Progenitor cell of endocrine pancreas (in vitro differentiated cells): ENCODE measurements at places on chromosomes 11 and 22. TPM values are rescaled to one million over a fixed set of nuclear protein-coding genes. Genes with fewer than 3 reads are reported as not detected.

The INS gene
- 68.7 and 75.2 TPM in 2 replicates for total RNA-seq

The C11orf16 gene
- total RNA-seq, result not detected in 2 replicates

The GAS2L1 gene
- 10.6 and 11.5 TPM in 2 replicates for total RNA-seq

- DNase-seq, result no peak
- H3K36me3 ChIP-seq, result no peaks in the 10 kb centered on the region
- no peak overlapping the region for H3K4me3 ChIP-seq
- H3K27ac ChIP-seq, result no peak overlapping the region
- peaks cover 10% of the 10 kb centered on the region for H3K27me3 ChIP-seq
Observed at GRCh38 chr22:46119729-46120419, 30.5 kb upstream of the PPARA start.

GRCh38 chr11:125071846-125072217 is 8.7 kb downstream of the SLC37A2 start:
- H3K4me3 ChIP-seq, result no peak overlapping the region
- H3K36me3 ChIP-seq, result no peaks in the 10 kb centered on the region
- peaks cover 16% of the 10 kb centered on the region for H3K4me1 ChIP-seq
- no peak for DNase-seq
- H3K27ac ChIP-seq, result no peak overlapping the region

DNA sequence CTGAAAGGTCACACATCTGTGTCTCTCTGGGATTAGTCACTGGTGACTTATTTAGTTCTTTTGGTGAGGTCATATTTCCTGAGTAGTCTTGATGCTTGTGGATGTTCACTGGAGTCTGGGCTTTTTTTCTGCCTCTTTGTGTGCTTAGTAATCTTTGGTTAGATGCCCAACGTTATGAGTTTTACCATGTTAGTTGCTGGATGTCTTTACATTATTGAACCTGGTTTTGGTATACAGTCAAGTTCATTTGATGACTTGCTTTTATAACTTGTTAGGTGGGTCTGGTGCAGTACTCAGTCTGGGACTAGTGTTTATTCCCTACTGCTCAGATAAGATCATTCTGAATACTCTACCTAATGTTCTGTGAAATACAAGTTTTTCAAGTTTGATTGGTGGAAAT is 26.2 kb upstream of the SLC37A2 start:
- no peaks in the 10 kb centered on the region for H3K4me1 ChIP-seq
- peaks cover 5% of the 10 kb centered on the region for H3K36me3 ChIP-seq
- DNase-seq, result no peak
- no peak overlapping the region for H3K27ac ChIP-seq
- no peak overlapping the region for H3K4me3 ChIP-seq

GRCh38 chr11:61718621-61719302 is 33.7 kb upstream of the MYRF start:
- H3K27ac ChIP-seq, result no peak overlapping the region
- DNase-seq, result peak; percentile 25
- no peaks in the 10 kb centered on the region for H3K36me3 ChIP-seq
- peaks cover 11% of the 10 kb centered on the region for H3K4me1 ChIP-seq

DNA sequence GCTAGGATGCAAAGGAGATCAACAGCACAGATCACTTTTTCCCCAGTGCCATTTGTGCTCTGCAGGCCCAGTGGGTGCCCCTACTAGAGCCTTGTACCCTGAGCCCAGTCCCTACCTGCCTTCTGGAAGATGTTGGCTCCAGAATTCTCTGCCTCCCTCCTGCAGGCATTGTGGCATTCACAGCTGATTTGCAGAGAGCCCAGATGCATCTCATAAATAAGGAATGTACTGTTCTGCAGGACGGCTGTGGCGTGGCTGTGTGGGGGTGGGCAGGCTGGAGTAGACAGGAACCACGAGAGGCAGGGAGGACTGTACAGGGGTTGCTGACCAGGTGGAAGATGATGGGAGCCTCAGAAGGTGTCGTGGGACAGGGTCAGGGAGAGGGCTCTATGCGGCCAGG is 11.2 kb upstream of the MIAT start:
- no peak overlapping the region for H3K4me3 ChIP-seq
- H3K27ac ChIP-seq, result no peak overlapping the region
- H3K36me3 ChIP-seq, result no peaks in the 10 kb centered on the region
- H3K4me1 ChIP-seq, result peaks cover 25% of the 10 kb centered on the region
- DNase-seq, result no peak

DNA sequence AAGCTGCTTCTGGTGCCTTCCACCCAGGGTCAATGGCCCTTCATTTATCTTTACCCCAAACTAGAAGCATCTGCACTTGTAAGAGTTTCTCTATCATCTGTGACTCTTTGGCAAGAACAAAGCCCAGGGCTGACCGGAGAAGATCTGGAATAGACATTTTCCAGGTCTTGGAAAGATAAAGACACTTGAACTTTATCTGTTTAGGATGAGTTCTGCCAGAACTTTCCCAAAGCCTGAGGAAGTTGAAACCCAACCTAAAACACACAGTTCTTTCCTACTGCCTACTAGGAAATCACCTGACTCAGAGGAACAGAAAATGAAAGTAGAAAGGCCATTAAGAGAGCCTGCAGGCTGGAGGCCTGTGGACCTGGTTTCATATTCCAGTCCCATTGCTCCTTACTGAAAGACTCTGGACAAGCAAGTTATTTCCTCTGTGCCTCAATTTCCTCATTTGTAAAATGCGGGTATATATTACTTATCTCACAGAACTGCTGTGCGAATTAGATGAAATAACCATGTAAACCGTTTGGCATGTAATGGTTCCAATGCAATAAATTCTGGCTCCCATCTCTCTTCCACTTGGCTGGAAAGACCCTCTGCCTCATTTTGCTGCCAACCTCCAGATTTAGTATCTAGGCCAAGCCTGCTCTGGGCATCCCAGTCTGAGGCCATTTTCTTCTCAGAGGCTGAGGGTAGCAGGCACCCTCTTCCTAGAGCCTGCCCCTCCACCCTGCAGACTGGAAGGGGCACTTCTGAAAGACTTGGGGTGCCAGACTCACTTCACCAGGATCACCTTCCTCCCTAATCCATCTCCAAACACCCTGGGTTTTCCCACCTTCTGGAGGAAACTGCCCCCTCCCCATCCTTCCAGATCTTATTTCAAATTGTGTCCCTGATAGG is 1.2 kb downstream of the UBE2L6 start:
- H3K36me3 ChIP-seq, result no peaks in the 10 kb centered on the region
- DNase-seq, result no peak
- no peaks in the 10 kb centered on the region for H3K27me3 ChIP-seq
- peak overlapping the region; percentile 56 for H3K4me3 ChIP-seq
- peaks cover 24% of the 10 kb centered on the region for H3K4me1 ChIP-seq
- peak overlapping the region; percentile 88 for H3K27ac ChIP-seq

- no peak overlapping the region for H3K27ac ChIP-seq
- no peaks in the 10 kb centered on the region for H3K27me3 ChIP-seq
- no peaks in the 10 kb centered on the region for H3K36me3 ChIP-seq
- no peaks in the 10 kb centered on the region for H3K4me1 ChIP-seq
- no peak overlapping the region for H3K4me3 ChIP-seq
Observed at GRCh38 chr11:6544921-6545850, 48.1 kb downstream of the DNHD1 start.

DNA sequence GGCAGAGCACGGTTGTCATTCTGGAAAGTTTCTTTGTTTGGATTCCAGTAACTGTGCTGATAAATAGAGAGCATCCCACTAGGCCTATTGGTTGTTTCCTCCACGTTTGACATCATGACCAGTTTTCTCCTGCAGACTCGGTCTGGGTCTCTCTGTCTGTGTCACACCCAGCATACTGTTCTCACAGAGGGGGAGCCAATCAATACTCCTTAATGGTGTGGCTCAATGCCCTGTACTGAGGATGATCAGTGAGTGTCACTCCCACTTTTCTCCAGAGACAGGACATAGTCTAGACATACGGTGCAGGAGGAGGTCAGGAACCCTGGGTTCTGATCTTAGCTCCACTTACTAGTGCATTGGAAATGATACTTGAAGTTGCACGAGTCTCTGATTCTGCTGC is 88.2 kb upstream of the BLID start:
- H3K36me3 ChIP-seq, result no peaks in the 10 kb centered on the region
- no peak overlapping the region for H3K4me3 ChIP-seq
- H3K27me3 ChIP-seq, result peaks cover 37% of the 10 kb centered on the region
- H3K27ac ChIP-seq, result no peak overlapping the region

DNA sequence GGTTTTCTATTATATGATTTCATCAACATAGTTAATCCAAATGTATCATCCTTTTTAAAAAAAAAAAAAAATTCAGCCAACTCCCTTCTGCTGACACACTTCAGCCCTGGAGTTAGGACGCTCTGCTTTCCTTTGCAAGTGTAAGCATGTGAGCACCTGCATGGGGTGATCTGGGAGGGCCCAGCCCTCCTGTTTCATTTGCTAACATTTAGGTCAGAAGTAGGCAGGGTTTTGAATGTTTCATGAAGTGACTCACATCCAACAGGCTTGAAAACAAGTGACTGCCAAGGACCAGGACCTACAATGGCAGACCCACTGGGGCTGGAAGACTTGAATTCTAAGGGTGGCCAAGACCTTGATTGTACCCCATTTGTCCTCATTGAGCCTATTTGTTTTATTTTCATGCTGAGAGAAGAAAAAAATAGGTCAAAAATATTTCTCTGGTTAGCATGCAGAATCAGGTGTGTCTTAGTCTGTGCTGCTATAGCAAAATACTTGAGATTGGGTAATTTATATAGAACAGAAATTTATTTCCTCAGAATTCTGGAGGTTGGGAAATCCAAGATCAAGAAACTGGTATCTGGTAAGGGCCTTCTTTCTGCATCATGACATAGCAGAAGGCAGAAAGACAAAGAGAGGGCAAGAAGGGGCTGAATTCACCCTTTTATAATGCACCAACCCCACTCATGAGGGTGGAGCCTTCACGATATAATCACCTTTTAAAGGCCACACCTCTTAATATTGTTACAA is 137.6 kb downstream of the CD44 start:
- no peak overlapping the region for H3K27ac ChIP-seq
- H3K4me1 ChIP-seq, result no peaks in the 10 kb centered on the region
- no peaks in the 10 kb centered on the region for H3K36me3 ChIP-seq
- H3K4me3 ChIP-seq, result no peak overlapping the region
- peaks cover 10% of the 10 kb centered on the region for H3K27me3 ChIP-seq
- no peak for DNase-seq
